ENCODE measurements at places on chromosomes 3 and 15.

- DNase-seq: no peak
Observed at GRCh38 chr15:31248263-31248662, 78.4 kb upstream of the KLF13 start.

- DNase-seq: no peak
Observed at GRCh38 chr3:25589783-25590258, 74.9 kb downstream of the TOP2B start.

GRCh38 chr3:188697127-188697526 lies 474.6 kb upstream of the TPRG1 start:
- no peak for DNase-seq

GRCh38 chr3:11339541-11339940 lies 67.3 kb downstream of the ATG7 start:
- no peak for DNase-seq

DNA sequence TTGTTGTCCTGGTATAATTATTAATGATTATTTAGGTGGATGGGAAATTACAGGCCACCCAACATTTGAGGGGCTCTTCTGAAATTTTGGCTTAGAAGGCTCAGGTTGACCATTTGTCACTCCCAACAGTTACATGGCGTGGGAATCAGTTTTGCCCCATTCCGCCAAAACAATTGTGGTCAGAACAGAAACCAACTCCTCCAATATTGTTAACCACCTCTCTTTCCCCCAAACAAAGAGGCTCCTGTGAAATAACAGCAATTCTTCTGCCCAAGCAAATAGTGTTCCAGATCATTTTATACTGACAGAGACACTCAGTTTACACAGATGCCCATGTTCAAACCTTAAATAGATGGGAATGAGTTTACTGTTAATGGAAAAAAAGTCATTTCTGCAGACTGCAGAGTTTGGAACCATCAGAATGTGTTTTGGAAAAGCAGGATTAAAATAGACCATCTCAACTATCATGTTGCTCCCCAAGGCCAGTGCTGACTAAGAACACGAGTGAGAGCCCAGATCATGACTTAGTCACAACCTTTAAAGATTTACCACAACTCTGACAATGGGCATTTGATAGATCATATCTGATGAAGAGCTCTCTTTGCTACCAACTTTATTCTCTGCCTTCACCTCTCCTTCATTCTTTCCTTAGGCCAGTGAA lies 102.1 kb downstream of the DUT start:
- no peak for DNase-seq
